ENCODE measurements at places on chromosomes 4 and X. TPM values are rescaled to one million over a fixed set of nuclear protein-coding genes. Genes with fewer than 3 reads are reported as not detected.

The TEX13C gene
- not detected for total RNA-seq

The IL2 gene
- total RNA-seq: 0.99 TPM

The PPEF2 gene
- not detected for total RNA-seq

The TKTL1 gene
- total RNA-seq: not detected

The ANXA10 gene
- total RNA-seq: 36.3 TPM

The KCND1 gene
- 3.4 TPM for total RNA-seq

The VEGFD gene
- total RNA-seq: 4.1 TPM

The MAGEA4 gene
- not detected for total RNA-seq

The FRG2 gene
- not detected for total RNA-seq

The MAP3K15 gene
- total RNA-seq: not detected

The STAP1 gene
- total RNA-seq: 0.65 TPM

The HELT gene
- total RNA-seq: not detected

The ETDB gene
- total RNA-seq: not detected

The REELD1 gene
- 1.2 TPM for total RNA-seq

The SSX1 gene
- not detected for total RNA-seq

Data from ureter (tissue), 1 donor.